ENCODE measurements at places on chromosomes 3 and 15. TPM values are rescaled to one million over a fixed set of nuclear protein-coding genes. Genes with fewer than 3 reads are reported as not detected.

Gene ICE2
- total RNA-seq: 56.4 TPM

Gene ZNF774
- 0.55 TPM for total RNA-seq

Gene NEK10
- total RNA-seq: 0.30 TPM

DNA sequence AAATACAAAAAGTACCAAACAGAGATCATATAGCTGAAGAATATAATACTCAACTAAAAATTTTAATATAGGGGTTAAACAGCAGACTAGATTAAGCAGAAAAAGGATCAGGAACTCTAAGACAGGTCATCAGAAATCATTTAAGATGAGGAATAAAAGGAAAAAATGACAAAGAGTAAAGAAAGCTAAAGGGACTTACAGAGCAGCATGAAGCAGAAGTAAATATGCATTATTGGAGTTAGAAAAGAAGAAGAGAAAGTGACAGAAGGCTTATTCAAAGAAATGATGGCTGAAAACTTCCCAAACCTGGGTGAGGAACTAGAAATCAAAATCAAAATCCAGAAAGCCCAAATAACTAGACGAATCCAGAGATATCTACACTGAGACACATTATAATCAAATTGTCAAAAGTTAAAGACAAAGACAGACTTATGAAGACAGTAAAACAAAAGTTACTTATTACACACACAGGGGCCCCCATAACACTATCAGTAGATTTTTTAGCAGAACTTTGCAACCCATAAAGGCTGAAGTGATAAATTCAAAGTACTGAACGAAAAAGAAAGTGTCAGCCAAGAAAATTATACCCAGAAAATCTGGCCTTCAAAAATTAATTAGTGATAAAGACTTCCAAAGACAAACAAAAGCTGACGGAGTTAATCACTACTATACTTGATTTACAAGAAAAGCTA is 95.6 kb downstream of the SCAPER start:
- DNase-seq: no peak

- DNase-seq: no peak
These were observed 151.5 kb downstream of the GOLGA6L4 start for GRCh38 chr15:84387086-84387485.

GRCh38 chr3:128864351-128864811 is 15.0 kb upstream of the ACAD9 start:
- DNase-seq: no peak

DNA sequence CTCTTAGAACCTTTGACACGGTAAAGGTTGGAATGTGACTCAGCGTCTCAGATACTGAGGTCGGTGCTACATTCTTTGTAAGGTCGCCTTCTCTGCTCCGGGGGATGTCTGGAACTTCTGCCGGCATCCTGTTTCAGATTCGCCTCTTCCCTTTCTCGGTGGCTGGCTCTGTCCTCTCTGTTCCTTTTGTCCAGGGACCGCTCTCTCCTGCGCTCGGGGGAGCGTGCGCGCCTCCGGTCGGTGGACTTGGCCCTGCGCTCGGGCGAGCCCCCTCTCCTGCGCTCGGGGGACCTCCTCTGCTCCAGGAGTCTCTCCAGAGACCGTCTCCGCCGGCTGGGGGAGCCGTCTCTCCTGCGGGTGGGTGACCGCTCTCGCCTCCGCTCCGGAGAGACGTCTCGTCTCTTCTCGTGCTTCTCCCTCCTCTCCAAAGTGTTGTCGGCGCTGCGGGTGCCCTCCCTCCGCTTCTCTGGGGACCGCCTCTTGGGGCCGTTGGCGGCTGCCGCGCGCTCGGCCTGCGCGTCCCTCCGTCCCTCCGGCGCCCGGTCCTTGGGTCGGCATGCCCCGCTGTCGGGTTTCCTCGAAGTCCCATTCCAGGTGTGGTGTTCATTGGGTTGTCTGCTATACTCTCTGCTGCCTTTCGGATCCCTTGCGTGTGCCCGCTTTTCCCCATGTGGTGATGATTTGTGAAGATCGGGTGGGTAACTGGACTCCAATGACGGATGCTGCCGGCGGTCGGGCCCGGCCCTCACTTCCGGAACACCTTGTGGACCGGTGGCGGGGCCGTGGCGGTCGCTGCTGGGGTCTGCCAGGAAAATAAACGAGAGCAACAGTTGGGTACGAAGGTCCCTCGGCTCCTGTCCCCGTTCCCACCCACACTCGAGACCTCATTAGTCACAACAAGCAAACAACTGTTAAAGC is 668.8 kb upstream of the ADAMTS9 start:
- DNase-seq: peak; percentile 48

DNA sequence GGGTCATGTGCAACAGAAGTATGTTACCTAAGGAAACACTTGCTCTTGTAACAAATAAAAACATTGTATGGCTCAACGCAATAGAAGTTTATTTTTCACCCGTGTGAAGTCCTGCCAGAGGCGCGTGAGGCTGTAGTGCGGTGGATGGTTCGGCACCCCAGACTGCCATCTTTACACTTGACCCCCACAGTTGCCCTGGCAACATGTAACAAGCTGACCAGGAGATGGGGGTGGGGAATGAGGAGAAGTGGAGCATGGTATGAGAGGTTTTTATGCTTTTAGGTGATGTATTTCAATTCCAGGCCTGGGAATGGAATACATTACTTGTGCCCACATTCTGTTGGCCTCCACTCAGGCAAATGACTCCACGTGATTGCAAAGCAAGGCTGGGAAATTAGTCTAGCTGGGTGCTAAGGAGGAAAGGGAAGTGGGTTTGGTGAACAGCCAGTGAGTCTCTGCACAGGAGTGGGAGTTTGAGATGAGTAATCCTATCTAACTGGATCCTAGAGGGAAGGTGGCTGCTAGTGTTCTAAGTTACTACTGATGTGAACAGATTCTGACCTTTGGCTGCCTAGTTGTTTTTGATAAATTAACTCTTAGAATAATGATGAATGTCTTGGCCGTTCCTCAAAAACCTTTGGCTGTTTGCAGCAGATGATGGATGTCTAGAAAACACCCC is 33.8 kb upstream of the GREM1 start:
- no peak for DNase-seq

GRCh38 chr3:71406972-71407810 is 176.3 kb downstream of the FOXP1 start:
- no peak for DNase-seq

Measured in H7 (cell line).